ENCODE measurements at places on chromosomes 4 and X.
A peak's percentile ranks its signal among the peaks of the same experiment; 100 is the strongest.

GRCh38 chr4:150080875-150081274 is 2.6 kb downstream of the DCLK2 start:
- no peak for DNase-seq

- no peak for DNase-seq
These were observed 38.6 kb downstream of the TNIP3 start for GRCh38 chr4:121125498-121125885.

DNA sequence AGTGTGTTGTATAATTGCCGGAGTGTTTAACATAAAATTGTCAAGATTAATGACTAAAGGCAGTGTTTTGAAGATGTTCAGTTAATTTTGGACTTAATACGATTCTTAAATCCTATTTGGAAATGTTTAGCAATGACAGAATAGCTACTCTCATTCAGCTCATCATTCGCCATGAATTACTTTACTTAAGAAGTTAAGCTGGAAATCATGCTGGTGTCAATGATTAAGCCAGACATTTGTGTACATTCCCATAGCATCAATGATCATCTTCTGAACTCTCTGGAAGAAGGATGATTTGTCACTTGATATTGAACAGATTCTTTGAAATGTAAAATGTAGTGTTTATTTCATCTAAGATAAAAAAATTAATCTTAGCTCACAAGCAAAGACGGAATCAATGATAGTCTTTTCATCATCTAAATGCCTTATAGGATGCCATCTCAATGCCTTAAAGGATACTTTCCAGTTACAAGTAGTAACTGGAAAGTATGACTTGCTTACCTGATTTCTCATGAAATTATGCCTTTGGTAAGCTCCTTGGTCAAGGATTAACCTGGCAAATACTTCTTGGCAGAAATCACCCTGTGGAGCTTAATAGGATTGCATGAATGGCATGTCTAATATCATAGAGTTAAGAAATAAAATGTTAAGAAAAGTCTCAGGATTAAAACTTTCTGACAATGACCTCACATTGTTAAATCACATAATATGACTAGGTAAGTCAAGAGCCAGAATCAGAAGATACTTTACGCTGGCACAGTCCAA is 515.5 kb upstream of the AGA start:
- no peak for DNase-seq

- no peak for DNase-seq
These were observed 39.1 kb downstream of the SUPT20HL1 start for GRCh38 chrX:24399550-24399949.

DNA sequence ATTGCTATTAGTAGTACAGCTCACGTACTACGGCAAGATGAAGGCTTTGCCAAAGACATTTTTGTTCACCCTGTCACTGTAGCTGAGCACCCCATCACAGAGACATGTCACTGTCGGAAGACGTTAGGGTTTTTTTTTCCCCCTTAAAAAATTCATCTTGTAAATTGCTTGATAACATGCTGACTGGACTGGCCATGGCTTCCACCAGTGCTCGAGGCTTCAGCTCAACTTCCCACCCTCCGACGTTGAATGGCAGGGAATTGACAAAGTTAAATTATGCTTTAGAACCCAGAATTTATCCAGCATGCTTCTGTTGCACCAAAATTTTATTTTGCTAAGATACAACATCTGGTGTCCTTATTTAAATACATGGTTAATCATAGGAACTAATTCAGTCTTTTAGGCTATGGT is 707 bp upstream of the OTUD4 start:
- DNase-seq = no peak

GRCh38 chr4:53307819-53308780 is 57.8 kb downstream of the SCFD2 start:
- DNase-seq = no peak

GRCh38 chr4:20418861-20419451 is 167.3 kb downstream of the SLIT2 start:
- no peak for DNase-seq

- DNase-seq = peak; percentile 24
These were observed 25.4 kb downstream of the SEC31A start for GRCh38 chr4:82865592-82865991.

GRCh38 chr4:184420402-184420801 is 53.9 kb downstream of the IRF2 start:
- peak; percentile 31 for DNase-seq

- no peak for DNase-seq
These were observed 51.3 kb upstream of the FRMPD3 start for GRCh38 chrX:107398115-107398514.

GRCh38 chr4:110622841-110623717 is at the start of gene PITX2:
TSS of gene PITX2 (minus strand) at chr4:110623077. CDS start at chr4:110622460, 617 bp downstream.
- DNase-seq = peak; percentile 70

- no peak for DNase-seq
These were observed 132.3 kb downstream of the ZNF330 start for GRCh38 chr4:141352909-141353525.

- DNase-seq = no peak
These were observed 281.7 kb downstream of the RCHY1 start for GRCh38 chr4:75232546-75232945.

All from activated T-cell treated with anti-CD3 and anti-CD28 coated beads, Interleukin-2, amount 50 U/mL, for 72 hours (primary cell).